ENCODE measurements at places on chromosomes 12 and 14.

DNA sequence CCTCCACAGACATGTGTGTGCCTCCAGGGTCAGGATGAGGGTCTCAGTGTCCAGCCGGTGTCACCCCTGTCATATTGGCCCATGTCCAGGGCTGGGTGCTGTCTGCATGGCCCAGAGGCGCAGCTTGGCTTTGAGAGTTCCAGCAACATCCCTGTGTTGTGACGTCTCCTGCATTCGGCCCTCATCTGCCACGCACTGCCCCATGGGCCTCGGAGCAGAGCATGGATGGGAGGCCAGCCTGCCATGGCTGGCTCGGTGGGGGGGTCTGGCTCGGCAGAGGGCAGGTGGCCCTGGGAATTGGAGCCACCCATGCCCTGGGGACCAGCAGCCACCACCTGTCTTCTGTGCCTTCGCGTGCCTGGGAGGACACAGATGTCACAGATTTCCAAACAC, 10.8 kb upstream of the TEX22 start:
- no peak for DNase-seq

DNA sequence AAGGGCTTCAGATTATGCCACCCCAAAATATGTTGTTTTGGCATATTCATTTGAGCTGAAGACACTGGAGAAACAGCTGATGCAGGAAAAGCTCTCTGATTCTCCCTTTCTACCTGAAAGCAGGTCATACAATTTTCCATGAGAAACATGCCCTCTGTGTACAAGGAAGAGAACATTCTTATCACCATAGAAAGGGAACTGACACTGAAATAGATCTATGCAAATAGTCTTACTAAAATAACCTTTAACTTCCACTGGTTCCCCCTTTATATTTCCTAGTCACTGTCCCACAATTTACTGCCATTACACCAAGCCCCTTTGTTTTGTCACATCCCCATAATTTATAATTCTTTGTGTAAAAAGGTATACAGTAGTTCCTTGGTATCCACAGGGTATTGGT, 9.6 kb upstream of the PHC1 start:
- no peak for DNase-seq

GRCh38 chr14:90140298-90140955, 78.6 kb downstream of the KCNK13 start:
- no peak for DNase-seq

- DNase-seq = no peak
These were observed 813.2 kb downstream of the AACS start for GRCh38 chr12:125878483-125878882.

DNA sequence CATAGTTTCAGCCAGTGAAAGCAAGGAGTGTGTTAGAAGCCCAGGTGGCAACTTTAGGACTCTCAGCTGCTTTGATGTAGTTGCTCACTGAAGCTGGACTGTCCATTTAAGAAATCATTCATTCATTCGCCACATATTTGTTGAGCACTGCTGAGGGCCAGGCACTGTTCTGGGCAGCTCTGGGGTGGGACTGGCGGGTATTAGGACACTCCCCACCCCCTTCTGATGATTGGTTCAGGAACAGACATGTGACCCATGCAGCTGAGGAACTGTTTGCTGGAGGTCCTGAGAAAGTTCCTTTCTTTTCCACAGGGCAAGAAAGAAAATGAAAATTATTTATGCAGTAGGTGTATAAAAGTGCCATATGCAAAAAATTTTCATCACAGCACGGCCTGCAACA, 70.3 kb upstream of the CHST11 start:
- DNase-seq = no peak

- peak; percentile 90 for DNase-seq
These were observed 5.8 kb downstream of the MARK3 start for GRCh38 chr14:103391048-103391447.

GRCh38 chr12:3667485-3667884, 85.4 kb downstream of the CRACR2A start:
- DNase-seq = no peak

- DNase-seq = no peak
These were observed 297.7 kb upstream of the CLEC14A start for GRCh38 chr14:38553586-38553985.

- no peak for DNase-seq
These were observed 137.3 kb downstream of the FOXN3 start for GRCh38 chr14:89279649-89280232.

DNA sequence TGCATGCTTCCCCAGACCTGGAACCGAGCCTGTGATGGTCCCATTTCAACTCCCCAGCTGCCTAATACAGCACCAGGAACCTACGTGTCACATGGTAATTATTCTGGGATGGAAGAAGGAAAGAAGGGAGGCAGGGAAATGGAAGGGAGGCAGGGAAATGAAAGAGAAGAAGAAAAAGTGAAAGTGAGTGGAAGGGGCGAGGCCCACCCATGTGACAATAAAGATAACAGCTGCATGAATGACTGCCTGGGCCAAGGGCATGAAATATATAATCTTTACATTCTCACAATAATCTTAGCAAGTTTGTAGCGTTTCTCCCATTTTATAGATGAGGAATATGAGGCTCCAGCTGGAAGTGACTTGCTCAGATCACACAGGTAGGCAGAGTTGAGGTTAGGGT, 245.0 kb upstream of the PWP1 start:
- peak; percentile 64 for DNase-seq

DNA sequence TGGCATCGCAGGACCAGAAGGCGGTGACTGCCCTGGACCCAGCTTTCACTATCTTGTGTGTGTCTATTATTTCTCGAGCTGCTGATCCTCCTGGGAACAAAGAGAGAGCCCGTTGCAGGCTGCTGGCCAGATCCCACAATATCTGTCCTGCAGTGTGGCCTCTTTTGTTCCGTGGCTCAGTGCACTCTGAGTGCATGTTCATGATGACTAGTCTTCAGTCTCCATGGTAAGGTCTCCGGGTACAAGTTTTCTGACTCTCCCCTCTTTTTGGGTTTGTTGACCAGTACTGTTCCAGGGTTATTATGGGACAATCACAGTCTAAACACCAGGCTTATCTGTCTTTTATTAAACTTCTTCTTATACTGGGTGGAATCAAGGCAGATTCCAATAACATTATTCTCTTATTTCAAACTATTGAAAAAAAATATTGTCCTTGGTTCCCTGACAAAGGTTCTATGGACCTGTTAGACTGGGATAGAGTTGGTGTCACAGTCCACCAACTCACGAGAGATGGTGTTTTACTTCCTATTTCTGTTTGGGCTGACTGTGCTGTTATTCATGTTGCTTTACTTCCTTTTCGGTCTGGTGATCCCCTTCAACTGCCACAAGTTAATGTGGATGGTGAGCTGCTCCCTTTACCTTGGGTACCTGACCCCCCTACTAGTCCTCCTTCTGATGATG, 192.9 kb upstream of the ALG10B start:
- no peak for DNase-seq
